Fibroblast of gingiva (primary cell): ENCODE measurements at places on chromosomes 6 and 20.
A peak's percentile ranks its signal among the peaks of the same experiment; 100 is the strongest.

GRCh38 chr20:6612606-6612923 is 154.9 kb upstream of the BMP2 start:
- DNase-seq, result no peak

DNA sequence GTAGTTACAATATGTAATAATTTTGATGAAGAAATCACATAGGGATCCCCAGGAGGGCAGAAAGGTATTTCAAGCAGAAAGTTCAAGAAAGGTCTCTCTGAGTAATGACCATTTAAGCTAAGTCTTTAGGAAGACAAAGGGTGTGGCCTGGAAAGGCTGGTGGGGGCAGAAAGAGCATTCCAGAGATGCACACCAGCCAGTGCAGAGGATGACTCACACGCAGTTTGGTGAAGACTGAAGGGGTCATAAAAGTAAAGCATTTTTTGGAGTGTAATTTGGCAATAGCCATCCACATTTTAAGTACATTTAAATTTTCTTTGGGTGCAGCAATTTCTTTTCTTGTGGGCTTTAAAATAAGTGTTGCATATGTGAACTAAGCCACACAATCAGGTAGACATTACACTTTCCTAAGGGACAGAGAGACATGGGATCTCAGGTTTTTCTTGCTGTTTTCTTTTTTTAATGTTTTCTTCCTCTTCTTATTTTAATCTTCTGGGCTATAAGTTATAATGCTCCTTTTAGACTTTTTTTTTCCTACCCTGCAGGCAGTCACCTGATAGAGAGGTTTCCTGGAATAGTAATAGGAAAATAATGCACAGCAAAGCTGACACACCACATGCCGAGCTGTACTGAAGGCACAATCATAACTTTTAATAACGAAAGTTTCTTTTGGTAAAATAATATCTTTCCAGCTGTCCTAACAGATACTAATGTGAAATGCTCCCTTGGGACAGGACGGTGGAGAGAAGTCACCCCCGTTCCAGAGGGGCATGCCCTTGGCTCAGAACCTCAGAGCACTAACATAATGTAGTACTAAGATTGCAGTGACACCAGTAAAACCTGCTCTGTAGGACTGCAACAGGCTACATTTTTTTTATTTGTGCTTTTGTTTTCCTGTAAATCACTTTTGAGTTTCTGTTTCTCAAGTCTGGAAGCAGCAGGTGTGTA is 49.6 kb upstream of the PTPRK start:
- peak; percentile 86 for DNase-seq

DNA sequence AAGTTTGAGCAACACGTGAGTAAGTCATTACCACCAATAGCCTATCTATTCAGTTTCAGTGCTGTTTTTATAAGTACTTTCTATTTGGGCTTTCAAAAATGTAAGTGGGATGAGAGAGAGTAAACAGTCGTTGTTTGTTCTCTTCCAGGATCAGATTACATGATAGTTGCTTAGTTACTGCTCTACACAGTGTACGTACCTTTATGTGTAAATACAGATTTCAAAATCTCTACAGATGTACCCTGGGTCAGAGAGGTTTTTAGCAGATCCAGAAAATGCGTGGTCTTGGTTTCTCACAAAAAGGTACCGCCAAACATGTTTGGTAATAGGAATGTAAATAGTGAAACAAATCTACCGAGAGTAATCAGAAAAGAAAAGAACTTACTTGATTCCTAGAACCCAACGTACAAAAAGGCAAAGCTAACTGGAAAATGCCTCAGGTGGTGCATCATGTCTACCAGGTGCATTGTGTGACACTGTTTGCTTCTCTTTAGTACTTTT is 421.1 kb downstream of the BCKDHB start:
- DNase-seq, result no peak

DNA sequence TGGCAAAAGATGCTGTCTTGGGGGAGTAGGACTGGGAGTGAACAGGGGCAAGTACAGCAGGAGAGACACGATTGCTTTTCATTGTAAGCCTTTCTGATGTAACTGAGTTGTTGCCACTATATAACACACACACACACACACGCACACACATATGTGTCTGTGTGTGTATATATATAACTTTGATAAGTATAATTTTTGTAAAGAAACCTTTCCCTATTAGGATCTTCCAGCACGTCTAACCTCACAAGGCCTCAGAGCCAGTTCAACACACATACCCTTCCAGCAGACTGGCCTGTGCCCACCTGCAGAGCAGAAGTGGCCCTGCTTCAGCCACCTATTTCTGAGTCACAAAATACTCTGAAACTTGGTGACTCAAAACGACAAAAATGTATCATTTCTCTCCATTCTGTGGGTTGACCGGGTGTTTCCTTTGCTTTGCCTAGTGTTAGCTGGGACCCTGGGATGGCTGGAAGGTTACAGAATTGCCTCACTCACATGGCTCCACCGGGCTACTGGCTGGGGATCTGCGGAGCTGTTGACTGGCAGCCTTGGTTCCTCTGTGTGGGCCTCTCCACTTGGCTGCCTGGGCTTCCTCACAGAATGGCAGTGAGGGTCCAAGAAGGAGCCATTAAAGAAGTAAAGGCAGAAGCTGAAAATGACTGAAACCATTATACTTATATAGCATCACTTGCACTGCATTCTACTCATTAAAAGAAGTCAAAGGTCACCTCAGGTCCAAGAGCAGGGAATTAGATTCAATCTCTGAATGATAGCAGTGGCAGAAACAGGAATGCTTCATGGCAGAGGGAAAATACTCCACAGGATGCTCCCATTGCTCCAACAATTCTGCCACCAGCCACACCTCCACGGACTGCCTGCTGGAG is 126.4 kb downstream of the BANF2 start:
- DNase-seq, result no peak

GRCh38 chr6:11163932-11164331 is 52.4 kb upstream of the ERVFRD-1 start:
- DNase-seq, result no peak

DNA sequence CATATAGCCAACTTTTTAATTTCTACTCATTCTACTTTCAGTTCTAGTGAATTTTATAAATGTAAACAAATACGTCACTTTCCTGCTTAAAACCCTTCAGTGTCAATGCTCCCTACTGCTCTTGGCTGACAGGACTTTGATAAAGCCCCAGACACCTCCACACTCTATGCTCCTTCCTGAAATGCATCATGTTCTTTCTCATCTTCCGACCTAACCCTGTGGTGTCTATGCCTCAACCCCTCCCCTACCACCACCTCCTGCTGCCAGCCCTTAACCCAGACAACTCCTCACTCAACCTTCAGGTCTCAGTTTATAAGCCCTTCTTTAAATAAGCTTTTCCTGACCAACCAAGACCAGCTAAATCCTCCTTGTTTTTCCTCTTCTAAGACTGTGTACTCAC is 19.1 kb downstream of the TLDC2 start:
- no peak for DNase-seq

GRCh38 chr6:148667395-148667794 is 79.4 kb upstream of the UST start:
- no peak for DNase-seq

DNA sequence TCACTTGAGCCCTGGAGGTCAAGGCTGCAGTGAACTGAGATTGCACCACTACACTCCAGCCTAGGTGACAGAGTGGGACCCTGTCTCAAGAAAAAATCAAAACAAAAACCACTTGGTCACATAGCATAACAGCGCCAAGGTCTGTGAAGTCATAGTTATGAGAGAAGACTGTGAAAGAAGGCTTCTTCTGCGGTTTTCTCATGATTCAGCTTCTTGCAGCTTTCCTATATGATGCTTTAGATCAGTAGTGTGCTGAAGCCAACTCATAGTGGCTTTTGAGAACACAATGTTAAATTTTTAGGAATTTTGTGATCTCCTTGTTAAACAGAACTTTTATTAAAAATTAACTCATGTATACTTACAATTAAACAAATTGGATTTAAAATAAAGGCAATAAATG is 136.2 kb upstream of the GLP1R start:
- DNase-seq, result no peak

GRCh38 chr6:40444312-40444711 is 142.9 kb downstream of the LRFN2 start:
- DNase-seq, result no peak
